Osteoblast (primary cell): ENCODE measurements at places on chromosomes 3 and 15. TPM values are rescaled to one million over a fixed set of nuclear protein-coding genes. Genes with fewer than 3 reads are reported as not detected.
A peak's percentile ranks its signal among the peaks of the same experiment; 100 is the strongest.

GRCh38 chr3:45933591-45933990, 9.7 kb upstream of the CXCR6 start:
- DNase-seq: no peak

The ATP13A4 gene
- total RNA-seq: 0.29 TPM in 1 of 2 replicates, not detected in the other

DNA sequence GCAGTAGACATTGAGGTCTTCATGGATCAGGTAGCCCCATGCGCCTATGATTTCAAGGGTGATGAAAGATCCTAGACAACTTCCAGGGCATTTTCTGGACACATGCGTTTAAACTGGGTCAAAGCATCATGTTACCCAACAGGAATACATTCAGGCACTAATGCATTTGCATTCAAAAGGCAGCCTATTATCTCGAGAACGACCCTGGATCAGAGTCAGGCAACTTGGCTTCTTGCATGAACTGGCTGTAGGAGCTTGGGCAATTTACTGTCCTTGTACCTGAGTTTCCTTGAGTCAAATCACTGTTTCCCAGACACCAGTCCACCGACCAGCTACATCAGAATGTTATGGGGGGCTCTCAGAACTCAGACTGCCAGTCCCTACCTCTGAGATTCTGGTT, 51.5 kb upstream of the CHST2 start:
- DNase-seq: no peak

- peak; percentile 82 for DNase-seq
Measured at GRCh38 chr15:83046558-83047127, 20.4 kb downstream of the BTBD1 start.

The PLSCR5 gene
- not detected in 2 replicates for total RNA-seq

- no peak for DNase-seq
Measured at GRCh38 chr3:63687278-63688225, 35.1 kb downstream of the SNTN start.

- no peak for DNase-seq
Measured at GRCh38 chr15:35559683-35560082, 13.7 kb upstream of the DPH6 start.

DNA sequence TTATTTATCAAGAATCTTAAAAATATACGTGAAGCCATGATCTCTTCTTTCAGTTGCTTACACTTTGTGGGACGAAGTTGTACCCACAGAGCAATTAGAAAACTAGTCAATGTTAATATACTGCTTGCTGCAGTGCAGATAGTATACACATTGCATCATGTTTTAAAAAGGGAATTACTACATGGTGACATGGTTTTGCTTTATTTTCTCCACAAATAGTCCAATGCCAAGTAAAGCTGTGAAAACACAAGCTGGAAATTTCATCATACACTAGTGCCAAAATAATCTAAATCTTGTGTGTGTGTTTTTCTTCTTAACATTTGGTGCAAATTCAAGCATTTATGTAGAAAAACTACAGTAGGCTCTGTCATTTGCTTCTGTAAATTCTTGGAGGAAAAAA, 233.0 kb downstream of the EPHA3 start:
- peak; percentile 22 for DNase-seq

- DNase-seq: peak; percentile 88
Measured at GRCh38 chr15:67124911-67125588, 59.6 kb downstream of the SMAD3 start.

GRCh38 chr15:78050441-78050809, 27.1 kb downstream of the TBC1D2B start:
- DNase-seq: no peak

DNA sequence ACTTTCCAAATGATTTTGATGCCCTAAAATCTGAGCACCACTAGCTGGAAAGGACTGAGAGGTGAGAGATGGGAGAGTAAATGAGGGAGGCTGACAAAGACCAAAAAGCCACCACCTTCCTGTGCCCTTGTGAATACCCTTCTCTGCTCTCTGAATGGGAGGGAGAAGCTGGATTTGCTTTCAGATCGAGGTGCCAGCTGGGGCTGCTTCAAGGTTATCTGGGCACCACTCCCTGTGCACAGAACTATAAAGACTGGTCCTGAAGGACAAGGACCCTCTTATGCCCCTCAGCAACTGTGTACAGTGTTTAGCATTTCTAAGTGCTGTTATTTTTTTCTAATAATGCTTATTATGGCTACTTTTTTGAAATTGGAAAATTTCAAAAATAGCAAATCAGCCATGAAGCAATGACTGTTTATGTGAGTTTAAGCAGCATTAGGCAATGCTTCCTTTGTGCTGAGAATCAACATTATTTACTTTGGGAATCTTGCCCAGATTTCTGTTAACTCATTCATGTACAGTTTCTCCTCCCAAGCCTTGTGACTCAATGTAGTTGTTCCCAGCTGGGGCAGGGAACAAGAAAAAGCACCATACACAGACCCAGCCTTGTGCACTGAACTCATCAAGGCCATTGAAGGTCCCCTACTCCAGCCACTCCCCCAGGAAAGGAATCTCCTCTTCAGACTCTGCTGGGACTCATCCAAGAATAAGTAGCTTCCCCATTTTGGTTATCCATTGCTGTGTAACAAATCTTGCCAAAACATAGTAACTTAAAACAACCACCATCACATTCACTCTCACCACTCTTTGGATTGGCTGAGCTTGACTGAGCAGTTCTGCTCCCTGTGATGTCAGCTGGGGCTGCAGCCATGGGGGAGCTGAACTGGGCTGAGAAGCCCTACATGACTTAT, 37.3 kb upstream of the CDV3 start:
- peak; percentile 94 for DNase-seq

DNA sequence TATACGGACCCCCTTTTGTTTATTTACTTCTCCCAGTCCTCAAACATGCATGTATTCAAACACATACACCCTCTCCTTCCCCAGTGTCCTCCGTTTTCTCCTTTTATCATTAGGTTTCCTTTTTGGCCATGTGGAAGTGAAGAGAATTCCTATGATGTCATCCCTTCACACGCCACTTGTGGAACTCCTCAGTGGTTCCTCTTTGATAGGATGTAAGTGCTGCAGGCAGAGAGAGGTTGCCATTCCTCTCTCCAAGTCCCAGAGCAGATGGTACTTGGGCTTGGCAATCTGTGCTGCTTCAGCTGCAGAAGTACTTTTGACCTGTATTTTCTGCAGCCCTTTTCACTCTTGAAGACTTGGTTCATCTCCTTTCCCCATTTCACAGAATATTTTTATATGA, 32.9 kb upstream of the CRTC3 start:
- no peak for DNase-seq
